ENCODE measurements at places on chromosomes 6 and 20.
A peak's percentile ranks its signal among the peaks of the same experiment; 100 is the strongest.

GRCh38 chr6:11278207-11278559 lies 45.7 kb upstream of the NEDD9 start:
- DNase-seq: no peak

GRCh38 chr20:15496501-15497039 lies 1076.7 kb downstream of the KIF16B start:
- DNase-seq: no peak

- no peak for DNase-seq
These were observed 252.6 kb upstream of the SUPT3H start for GRCh38 chr6:45630314-45630713.

DNA sequence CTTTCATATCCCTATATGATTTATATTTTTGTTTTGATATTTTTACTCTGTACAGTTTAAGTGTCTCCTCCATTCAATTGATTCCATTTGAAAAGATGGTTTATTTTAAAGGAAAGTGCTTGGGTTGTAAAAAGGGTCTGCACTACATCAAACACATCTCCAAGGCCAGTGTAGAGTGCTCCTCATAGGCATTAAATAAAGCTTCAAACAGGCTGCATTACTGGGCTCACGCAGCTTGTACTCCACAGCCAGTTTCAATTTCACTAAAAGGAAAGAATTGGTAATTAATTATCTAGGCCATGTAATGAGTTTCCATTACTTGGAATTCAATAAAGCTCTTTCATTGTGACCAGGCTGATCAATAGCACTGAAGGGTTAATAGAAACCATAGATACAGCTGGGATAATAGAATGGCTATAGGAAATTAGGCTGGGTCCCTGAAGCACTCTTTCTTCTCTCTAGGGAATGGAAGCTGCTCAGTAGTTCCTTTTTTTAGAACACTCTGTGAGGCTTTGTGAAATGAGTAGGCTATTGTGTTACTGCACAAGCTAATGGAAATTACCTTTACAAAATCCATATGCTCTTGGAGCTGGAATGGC lies 442.2 kb downstream of the RNF144B start:
- peak; percentile 84 for DNase-seq

- DNase-seq: no peak
These were observed 135.3 kb downstream of the HFE start for GRCh38 chr6:26222571-26222970.

Measured in NCI-H524 (cell line).